Stimulated activated CD4-positive, alpha-beta T cell treated with anti-CD3 and anti-CD28 coated beads, Interleukin-1b, Interleukin-23, amount 100 ng/mL, for 24 hours (primary cell): ENCODE measurements at places on chromosomes 3 and 15.

DNA sequence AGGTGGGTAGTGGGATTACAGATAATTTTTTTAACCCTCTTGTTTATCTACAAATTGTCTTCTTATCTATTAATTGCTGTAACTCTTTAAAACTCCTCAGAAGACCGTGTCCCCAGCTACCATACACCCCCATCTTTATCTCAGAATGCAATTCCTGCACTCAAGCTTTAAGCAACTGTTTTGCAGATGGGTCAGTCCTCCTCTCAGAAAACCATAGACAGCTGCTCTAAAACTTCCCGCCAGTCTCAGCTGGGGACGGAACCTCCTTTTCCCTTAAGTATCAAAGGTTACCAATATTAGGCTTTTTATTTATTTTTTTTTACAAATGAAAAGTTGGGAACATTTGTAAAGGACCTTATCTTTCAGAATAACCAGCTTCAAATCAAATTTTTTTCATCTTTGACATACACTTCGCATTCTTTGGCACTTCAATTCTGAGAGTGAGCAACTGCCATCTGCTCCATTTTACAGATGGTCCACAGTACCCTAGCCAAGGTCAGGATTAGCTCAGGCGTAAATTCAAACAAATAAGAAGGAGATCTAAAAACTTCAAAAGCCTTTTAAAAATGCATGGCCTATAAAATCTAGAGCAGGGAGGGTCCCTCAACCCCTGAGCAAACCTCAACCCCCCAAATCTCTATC, 1.3 kb downstream of the GATM start:
- no peak for DNase-seq

DNA sequence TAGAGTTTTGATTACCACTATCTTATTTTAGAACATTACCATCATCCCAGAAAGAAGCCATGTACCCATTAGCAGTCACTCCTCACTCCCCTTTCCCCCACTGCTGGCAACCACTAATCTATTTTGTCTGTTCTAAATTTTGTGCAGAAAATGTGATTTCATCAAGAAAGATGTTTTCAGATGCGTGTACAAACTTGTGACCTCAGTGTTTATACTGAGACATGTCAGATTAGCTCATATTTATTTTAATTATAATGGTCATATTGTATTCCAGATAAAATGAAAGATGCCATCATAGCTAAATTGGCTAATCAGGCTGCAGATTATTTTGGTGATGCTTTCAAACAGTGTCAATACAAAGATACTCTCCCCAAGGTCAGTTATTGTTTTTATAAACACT, 27.8 kb downstream of the PDCD6IP start:
- DNase-seq, result no peak

- no peak for DNase-seq
Measured at GRCh38 chr3:119033393-119034255, 1.0 kb downstream of the IGSF11 start.

DNA sequence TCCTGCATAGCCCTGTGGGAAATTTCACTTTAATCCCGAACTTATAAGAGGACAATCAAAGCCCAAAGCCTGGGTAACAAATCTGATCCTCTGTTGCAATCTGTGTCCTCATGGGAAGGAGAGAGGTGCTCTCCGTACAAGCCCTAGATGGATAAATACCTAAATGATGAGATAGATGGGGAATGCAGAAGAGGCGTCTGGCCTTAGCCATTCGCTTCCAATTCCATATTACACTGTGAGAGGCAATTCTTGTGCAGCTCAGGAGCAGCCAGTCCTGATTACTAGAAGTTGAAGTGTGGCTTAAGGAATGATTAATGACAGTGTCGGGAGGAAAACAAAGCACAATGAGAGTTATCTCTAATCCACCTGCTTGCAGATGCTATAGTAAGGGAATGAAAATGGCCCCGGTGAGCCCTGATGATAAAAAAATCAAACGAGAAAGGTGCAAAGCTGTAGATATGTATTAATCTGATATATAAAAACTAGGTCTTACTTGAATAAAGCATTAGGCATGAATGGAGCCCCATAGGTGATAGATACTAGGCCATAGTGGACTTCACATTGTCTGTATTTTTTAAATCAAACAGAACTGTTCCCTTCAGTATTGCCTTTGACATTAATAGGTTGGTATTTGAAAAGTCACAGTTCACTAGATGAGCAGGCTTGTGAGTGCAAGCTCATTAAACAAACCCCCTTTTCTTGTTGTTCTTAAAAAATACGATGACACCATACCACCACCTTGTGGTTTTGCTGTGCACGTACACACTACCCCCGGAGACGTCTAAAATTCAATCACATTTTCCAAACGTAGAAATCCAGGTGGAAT, 54.2 kb upstream of the TMCO5A start:
- no peak for DNase-seq

- DNase-seq, result no peak
Measured at GRCh38 chr3:140522653-140523380, 155.0 kb upstream of the TRIM42 start.

GRCh38 chr3:10462641-10463532, 42.5 kb downstream of the ATP2B2 start:
- DNase-seq, result no peak

DNA sequence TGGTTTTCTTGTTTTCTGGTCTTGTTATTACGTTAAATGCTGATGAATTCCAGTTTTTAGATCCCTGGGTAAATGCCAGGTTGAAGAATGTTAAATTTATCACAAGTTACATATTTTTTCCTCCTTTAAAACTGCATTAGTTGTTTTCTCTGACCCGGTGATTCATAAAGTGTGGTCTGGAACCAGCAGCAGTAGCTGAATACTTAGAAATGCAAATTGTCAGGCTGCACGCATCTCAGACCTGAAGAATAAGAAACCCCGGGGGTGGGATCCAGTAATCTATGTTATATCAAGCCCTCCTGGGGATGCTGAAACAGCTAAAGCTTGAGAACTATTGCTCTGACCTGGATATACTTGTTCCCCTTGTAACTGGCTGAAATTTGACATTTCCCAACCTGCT, 69.1 kb downstream of the PEX5L start:
- DNase-seq, result no peak

DNA sequence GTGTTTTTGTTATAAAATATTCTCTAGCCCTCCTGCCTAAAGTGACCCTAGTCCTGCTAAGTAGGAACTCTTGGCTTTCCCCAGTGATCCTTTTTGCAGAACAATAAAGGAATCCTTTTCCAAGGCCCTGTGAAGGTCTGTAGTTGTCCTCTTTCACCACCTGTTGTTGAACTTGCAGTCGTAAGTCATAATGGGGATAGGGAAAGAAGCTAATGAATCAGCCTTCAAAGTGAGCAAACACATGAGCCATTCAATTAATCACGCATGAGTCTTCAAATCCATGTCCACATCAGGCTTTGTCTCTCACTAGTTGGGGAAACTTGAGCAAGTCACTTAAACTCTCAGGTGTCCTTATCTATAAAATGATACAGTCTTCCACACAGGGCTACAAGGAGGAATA, 27.6 kb downstream of the ZNF860 start:
- DNase-seq, result no peak

DNA sequence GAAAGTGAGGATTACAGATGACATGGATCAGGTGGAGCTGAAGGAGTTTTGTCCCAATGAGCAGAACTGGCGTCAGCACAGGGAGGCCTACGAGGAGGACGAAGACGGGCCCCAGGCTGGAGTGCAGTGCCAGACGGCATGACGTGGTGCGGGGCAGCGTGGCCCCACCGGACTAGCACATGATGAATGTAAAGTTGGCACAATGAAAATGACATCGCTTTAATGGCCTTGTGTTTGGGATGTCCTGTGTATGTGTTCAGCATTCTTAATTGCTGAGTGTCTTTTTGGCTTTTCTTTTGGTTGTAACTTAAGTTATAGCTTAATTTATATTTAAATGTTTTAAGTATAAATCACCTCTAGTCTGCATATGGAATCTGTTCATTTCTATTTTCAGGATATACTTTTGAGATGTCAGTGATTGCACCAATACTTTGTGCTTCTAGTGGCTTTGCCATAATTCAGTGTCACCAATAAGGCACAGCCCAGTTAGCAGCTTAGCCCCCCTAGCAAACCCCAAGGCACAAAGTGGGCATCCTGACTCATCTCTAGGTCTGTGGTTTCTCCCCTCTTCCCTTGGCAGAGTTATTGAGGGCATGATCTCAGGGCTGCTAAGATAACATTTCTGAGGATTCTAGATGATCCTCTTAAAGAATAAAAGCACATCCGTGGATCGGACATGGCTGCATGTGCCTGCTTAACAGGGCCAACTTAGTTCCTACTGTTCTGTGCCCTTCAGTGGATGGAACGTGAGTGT, 16.1 kb downstream of the DNAJA4 start:
- no peak for DNase-seq

GRCh38 chr15:58139989-58140522, 1.9 kb downstream of the AQP9 start:
- no peak for DNase-seq

DNA sequence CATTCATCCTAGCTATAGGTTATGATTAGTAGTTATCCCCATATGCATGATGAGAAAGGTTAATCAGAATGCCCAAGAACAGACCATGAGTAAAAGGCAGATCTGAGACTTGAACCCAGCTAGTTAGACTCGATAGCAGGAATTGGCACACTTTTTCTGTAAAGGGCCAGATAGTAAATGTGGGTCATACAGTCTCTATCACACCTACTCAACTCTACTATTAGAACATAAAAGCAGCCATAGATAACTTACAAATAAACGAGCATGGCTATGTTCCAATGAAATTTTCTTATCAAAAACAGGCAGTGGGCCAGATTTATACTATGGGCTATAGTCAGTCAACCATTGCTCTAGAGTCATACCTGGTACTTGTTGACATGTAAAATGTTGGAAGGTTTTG, 24.6 kb downstream of the POLG start:
- DNase-seq, result no peak

DNA sequence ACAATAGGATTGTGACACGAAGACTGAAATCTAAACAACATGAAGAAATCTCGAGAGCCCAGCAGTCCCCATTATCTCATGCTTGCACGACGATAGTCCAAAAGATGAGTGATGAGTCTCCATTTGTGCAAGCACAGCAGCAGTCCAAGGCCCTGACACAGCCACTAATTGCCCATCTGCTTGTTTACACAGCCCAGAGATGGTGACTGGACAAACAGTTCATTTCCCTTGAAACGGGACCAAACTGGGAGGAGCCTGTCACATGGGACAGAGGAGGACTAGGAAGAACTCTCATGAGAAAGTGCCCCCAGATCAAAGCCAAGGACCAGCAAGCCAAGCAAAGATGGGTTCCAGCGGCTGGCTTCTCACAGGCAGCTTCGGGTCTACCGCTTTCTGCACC, 121.0 kb downstream of the GREM1 start:
- no peak for DNase-seq

GRCh38 chr15:66734961-66735908, 33.2 kb downstream of the SMAD6 start:
- no peak for DNase-seq

DNA sequence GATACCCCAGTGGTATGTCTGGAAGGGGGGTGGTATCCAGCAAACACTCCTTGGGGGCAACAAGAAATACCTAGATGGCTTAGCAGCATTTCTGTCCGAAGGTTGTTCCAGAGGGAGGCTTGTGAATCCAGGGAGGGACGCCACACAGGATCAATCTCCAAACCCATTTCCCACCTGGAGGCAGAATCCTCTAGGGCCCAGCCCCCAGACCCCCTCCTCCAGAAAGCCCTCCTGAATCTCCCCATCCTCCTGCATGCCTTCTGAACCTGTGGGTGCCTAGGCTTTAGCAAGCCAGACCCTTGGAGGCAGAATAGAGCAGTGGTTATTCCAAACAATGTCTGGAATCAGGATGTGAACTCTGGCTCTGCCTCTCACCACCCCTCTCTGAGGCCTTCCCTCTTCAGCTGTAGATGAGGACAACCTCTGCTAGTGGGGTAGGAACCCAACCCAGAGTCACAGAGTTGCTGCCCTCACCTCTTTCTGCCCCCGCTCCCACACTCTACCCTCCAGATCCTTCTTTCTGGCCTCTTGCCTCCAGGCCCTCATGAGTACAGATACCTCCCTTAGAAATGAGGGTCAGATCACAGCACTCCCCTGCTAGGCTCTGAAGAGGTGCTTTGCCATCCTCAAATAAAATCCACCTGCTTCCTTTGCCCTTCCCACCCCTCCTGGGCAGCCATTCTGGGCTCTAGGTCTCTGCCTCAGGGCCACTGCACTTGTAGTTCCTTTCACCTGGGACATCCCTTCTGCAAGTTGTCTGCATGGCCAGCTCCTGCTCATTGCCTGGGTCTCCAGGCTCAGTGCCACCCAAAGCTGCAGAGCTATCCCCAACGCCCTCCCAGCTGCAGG, 8.1 kb downstream of the CISH start:
- DNase-seq, result no peak

- DNase-seq, result no peak
Measured at GRCh38 chr15:78415284-78415683, 22.7 kb upstream of the IREB2 start.

- DNase-seq, result no peak
Measured at GRCh38 chr3:63584681-63585080, 67.8 kb upstream of the SNTN start.

GRCh38 chr3:39067286-39067685, 15.5 kb downstream of the WDR48 start:
- DNase-seq, result no peak

DNA sequence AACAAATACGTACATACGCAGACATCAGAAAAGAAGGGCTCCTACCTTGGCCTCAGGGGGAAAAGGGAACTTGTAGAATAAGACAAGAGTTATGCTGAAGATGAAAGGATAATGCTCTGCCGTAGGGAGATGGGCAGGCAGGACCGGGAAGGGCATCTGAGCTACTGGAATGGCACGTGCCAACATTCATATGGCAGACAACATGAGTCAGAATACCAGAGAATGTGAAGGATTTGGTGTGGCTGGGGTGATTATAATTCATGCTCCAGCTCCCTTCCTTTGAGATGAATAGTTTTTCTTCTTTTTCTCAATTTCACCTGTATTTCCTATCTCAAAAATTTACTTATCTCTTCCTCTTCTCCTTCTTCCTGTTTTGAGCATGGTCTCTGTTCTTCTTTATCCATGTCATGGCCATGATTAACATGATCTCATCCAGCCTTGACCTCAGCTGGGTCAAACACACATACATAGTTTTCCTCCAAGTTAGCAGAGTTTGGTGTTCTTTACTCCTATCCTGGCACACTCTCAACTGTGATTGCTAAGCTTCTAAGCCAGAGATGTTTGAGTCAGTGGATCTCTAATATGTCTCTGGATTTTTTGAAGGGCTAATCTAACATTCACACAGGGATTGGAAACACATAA, 507.0 kb downstream of the FOXP1 start:
- DNase-seq, result no peak

DNA sequence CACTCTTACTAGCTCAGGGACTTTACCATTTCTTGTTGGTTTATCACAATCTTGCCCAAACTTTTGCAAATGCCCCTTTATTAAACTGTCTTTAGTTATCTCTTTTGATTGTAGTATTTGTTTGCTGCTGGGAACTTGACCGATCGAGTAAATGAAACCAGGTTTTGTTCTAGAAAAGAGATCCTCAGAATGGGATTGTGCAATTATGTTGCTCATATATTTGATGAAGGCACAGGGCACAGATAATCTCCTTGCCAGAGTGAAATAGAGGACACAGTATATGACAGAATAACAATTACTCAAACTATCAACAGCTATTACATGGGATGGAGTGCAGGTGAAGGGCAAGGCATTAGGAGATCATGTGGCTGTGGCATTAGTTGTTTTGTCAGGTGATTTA, 216.6 kb upstream of the RASGRP1 start:
- DNase-seq, result no peak
